Left hindlimb (tissue), 1 donor: ENCODE measurements at places on chromosomes 2 and 18.

- DNase-seq: no peak
Measured at GRCh38 chr2:28652217-28652616, 99.4 kb upstream of the PPP1CB start.

GRCh38 chr18:59376351-59376935, 17.4 kb upstream of the LMAN1 start:
- DNase-seq: no peak

DNA sequence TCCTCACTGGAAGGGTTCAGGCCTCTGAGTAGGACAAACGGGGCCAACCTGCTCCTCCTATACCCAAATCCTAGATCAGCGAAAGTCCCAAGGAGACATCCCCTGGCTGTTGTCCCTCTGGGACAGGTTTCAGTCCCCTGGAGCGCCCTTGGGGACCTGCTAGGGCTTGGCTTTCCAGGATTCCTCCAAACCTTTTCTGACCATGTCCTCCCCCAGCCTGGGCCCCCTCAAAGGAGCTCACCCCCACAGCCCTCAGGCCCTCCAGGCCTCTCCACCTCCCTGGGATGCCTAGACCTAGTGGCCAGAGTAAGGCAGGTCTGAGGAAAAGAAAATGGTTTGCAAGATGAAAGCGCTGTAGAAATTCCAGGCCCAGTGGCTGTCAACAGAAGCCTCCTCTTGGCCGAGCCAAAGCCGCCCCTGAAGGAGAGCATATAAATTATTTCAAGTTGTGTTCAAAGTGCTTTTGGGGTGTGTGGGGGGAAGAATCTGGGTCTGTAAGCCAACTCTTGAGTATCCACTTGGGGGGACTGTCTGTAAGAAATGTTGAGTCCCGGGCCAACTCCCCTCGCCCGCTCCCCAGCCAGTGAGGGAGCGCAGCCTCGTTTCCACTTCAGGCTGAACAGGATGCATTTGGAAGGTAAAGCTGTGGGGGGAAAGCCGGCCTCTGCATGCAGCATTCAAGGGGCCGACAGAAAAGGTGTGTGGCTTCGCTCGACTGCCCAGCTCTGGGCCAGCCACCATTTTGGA, 158.6 kb downstream of the DYSF start:
- peak; percentile 54 for DNase-seq

DNA sequence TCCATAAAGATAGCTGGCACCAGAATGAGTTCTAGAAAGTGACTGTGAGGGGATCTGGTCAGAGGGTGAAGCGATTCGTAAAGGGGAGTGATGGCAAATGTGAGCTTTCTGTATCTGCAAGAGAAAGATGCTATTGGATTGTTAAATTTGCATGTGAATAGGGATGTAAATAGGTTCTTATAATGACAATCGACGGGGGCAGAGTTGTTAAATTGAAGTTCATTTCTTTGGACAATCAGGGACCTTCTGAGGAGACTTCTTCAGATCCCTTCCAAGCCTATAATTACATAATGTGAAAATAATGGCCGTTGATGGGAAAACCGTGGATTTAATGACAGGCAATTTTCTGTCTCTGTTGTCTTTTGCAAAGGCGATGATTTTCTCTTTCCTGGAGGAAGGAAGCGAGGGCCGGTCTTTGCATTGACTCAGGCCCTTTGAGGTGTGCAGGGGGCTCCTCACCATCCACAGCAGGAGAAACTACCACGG, 52.2 kb upstream of the TMEM18 start:
- DNase-seq: no peak

GRCh38 chr2:213252206-213252605, 32.1 kb upstream of the SPAG16 start:
- DNase-seq: no peak

DNA sequence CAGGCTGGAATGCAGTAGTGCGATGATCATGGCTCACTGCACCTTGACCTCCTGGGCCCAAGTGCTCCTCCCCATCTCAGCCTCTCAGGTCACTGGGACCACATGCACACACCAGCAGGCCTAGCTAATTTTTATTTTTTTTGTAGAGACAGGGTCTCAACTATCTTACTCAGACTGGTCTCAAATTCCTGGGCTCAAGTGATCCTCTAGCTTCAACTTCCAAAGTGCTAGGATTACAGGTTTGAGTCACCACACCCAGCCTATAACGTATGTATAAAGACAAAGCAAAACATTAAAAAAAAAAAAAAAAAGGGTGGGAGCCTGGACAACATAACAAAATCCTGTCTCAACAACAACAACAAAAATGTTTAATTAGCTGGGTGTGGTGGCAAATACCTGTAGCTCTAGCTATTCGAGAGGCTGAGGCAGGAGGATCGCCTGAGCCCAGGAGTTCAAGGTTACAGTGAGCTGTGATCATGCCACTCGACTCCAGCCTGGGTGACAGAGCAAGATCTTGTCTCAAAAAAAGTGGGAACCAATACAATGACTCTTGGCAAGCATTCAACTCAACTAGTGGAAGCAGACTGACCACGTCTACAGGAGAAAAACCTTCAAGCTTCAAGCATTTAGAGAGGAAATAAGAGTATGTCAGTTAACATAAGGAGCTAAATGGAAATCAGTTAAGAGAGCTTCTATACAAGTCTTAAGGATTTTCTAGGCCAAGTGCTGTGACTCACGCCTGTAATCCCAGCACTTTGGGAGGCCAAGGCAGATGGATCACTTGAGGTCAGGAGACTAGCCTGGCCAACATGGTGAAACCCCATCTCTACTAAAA, 2.6 kb downstream of the GTF3C2 start:
- no peak for DNase-seq

- no peak for DNase-seq
Measured at GRCh38 chr18:79914614-79915160, 36.8 kb downstream of the SLC66A2 start.

GRCh38 chr18:73752965-73753364, 394.7 kb downstream of the FBXO15 start:
- no peak for DNase-seq

- DNase-seq: no peak
Measured at GRCh38 chr18:25880441-25880840, 210.0 kb downstream of the SS18 start.

GRCh38 chr2:158602027-158602426, 145.3 kb downstream of the PKP4 start:
- no peak for DNase-seq

DNA sequence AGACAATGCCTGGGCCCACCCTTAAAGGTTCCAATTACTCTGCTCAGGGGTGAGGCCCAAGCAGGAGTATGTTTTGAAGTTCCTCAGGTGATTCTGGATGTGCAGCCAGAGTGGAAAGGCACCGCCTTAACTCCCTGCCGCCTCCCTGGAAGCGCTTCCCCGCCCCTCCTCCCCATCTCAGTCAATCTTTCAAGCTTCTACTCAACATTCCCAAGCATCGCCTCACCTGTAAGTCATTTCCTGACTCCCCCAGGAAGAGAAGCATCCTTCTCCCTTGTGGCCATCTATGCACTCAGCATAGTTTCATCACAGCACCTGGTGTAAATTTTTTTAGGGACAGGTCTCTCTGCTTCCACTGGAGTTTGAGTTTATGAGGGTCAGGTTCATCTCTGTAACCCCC, 67.5 kb downstream of the MYL12B start:
- DNase-seq: no peak

- DNase-seq: no peak
Measured at GRCh38 chr18:40926679-40927078, 1028.4 kb upstream of the PIK3C3 start.

DNA sequence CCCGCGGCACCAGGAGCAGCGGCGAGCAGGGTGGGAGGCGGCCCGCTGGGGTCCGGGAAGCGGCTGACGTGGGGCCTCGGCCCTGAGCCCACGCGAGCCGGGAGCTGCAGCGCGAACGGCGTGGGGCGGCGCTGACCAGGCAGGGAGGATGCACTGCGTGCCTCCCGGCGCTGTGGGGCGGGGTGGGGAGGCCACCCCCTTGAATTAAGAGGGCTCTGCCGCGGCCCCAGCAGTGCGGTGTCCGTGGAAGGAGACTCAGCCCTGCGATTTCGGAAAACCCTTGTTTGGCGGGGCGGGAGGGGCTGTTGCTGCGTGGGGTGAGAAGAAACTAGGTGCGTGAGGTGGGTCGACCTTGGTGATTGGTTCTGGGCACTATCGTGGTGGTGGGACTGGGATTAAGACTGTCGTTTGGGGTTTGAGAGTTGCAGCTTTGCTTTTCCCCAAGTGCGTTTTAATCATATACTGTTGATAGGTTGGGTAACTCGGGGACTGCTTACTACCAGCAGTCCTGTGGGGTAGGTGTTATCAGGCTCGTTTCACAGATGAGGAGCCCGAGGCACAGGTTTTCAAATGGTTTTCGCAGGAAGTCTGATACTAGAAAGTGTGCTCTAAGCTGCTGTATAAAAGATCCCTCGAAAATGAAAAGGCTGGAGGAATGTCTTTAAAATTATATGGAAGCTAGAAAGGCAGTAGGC, 722 bp downstream of the ACSL3 start:
- peak; percentile 55 for DNase-seq

DNA sequence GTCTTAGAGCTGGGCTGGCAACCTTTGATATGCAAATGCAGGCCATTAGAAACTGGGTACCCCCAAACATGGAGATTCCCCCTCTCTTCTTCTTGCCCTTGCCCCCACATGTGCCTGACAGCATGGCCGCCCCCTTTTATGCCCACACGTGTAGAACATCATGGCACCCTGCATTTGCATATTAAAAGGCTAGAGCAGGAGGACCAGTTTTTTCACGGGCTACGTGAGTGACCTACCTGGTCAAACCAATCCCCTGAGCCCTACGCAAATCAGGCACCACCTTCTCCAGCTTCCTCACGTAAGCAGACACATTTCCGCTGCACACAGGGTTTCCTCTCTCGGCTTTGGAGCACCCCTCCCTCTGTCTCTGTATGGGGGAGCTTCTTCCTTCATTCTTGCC, 110.9 kb upstream of the COPS8 start:
- DNase-seq: no peak

DNA sequence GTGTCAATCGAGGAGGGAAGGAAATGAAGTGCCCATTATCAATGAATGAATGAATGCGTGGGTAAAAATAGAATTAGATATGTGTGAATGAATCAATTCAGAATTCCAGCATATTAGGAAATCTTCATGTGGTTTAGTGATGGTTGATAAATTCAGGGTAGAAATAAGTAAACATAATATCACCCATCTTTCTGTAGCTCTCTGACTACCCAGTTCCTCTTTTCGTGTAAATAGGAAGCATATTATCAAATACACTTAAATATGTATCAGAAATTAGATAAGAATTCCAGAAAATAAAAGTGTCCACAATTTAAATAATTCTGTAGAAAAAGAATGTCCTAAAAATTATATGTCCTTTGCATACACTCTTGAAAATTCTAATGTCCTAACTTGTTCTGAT, 552.9 kb upstream of the LRATD1 start:
- DNase-seq: no peak

DNA sequence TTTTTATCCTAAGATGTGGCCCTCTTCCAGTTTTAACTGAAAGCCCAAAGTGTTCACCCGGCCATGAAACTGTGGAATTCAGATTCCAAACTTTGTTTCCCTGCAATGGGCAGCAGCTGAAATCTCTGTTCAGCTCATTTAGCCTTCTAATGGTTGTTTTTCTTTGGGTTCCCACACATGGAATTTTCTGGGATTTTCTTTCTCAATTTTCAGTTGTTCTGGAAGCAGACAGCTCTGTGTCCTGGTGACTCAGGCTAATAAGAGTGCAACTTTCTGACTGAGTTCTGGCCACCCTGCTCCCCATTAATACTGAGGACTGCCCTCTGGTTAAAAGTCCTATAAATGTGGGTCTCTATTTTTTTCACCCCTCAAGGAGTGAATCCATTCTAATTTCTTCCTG, 78.5 kb downstream of the PMS1 start:
- DNase-seq: no peak

- no peak for DNase-seq
Measured at GRCh38 chr2:147492471-147492870, 352.4 kb upstream of the ACVR2A start.

GRCh38 chr2:122754561-122754960, 999.1 kb downstream of the TSN start:
- DNase-seq: no peak

- no peak for DNase-seq
Measured at GRCh38 chr2:69285379-69285894, 101.6 kb downstream of the GFPT1 start.

DNA sequence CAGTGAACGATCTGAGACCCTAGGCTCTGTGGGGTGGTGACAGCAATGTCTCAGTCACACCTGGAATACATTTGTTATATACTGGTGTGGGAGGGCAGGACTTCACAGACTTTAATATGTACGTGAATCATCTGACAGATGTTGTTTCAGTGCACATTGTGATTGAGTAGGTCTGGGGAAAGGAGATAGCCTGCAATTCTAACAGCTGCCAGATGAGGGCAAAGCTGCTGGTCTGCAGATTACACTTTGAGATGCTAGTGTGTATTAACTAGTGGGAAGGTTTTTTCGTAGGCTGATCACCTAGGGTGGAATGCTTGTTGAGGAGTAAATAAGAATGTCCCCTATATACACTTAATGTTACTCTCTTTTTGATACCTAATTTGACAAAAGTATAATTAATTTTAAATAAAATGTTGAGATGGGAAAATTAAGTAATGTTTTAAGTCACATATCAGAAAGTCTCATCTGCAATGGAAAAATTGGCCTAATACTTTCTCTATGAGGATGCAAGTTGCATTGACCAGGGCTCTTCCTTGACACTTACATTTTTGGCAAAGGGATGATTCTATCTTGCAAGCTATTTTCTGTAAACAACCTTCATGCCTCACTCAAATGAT, 496.9 kb upstream of the HNMT start:
- DNase-seq: peak; percentile 33

DNA sequence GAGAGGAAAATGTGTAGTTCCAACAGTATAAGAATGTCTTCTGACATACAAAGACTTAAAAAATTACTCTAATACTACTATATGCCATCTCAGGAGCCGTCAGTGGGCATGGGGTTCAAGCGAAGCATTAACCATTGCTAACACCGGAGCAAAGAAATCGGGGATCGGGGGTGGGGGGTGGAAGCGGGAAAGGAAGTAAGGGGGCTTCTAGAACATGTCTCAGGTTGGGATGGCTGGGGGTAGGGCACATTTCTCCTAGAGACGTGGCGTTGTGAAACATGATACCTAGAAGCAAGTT, 702 bp downstream of the LMAN1 start:
- no peak for DNase-seq

GRCh38 chr2:57869758-57870344, 176.8 kb upstream of the VRK2 start:
- no peak for DNase-seq

GRCh38 chr18:9530226-9531009, 55.1 kb downstream of the RALBP1 start:
- no peak for DNase-seq

DNA sequence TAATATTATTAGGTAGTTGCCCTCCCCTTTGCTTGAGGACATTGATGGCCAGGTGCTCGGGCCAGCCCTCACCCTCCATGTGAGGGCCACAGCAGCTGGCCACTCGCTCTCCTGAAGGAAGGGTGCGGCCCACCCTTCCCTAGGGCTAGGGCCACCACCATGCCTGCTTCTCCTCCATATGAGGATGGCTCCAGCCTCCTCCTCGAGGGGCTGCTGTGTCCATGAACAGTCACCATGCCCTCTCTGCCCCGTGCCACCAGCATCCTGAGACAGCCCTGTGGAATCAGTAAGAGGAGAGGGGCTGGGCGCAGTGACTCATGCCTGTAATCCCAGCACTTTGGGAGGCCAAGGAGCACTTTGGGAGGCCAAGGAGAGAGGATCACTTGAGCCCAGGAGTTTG, 2.4 kb downstream of the GPR17 start:
- DNase-seq: no peak
